ENCODE measurements at places on chromosomes 6 and 20.

GRCh38 chr6:160029525-160029924 is 60.6 kb downstream of the IGF2R start:
- DNase-seq = no peak

DNA sequence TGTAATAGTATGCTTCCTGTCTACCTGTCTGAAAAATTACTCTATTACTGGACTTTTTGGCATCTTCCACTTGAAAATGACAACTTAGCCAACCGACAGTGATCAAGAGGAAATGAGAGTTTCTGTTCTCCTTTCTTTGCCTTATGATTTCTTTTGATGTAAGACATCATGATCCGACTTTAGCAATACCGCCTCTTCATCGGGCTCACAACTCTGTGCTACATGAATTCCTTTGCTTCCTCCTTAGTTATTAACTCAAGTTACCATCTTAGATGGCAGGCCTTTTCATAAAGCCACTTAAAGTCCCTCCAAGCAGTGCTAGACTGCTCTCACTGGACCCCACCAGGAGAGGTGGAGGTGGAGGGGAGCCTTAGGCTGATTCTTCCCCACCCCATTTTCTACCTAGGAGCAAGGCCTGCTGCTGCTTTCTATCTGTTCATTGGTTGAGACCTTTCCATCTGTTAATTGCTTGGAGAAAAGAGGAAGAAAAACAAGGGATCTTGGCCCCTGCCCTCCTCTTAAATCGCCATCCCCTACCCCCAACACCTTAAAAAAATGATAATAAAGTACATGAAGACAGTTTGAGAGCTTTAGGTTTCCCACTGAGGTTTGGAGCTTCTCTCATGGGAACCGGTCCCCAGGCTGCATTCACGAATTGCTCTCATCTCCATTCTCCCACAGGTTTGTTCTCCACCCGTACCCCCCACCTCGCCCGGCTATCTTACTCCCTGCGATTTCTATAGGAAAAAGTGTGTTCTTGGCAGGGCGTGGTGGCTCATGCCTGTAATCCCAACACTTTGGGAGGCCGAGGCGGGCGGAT is 21.6 kb upstream of the MCM3 start:
- no peak for DNase-seq

- DNase-seq = no peak
Measured at GRCh38 chr6:38153076-38153797, 333.7 kb downstream of the ZFAND3 start.

- DNase-seq = no peak
Measured at GRCh38 chr20:49043000-49043399, 3.1 kb upstream of the CSE1L start.

GRCh38 chr20:40673442-40673841 is 15.6 kb downstream of the MAFB start:
- no peak for DNase-seq

DNA sequence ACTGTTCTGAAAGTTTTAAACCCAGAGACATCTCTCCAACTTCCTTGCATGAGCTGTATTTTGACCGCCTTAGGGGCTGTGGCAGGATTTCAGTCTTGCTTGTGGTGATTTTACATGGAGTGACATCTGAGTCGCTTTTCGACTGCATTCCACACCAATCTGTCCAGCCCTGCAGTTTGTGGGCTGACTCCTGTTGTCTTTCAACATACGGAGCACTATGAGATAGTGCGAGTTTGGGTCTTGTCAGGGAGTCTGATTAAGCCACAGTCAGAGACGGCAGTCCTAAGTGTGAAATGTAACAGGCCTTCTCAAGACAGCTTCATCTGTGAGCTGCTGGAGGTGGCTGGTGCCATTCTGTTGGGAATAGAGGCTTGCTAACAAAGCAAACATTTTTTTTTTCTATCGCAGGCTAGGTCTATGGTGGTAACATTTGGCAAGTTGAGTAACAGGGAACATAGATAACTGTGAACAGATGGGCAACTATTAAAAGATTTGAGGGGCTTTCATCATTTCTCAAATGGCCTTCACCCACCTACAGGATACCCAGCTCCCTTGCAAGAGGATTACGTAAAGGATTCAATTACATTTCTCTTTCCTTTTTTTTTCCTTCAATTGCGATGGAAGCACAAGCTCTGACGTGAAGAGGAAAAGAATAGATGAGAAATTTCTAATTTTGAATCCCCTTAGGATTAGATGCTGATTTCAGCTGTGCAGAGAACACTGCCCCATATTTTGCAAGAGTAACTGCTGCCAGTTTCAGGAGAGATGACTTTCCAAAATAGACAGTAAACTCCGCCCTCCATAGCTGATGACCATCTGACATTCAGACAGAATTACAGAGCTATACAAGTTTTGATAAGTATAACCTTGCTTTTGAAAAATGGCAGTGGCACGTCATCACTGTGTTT is 25.1 kb downstream of the CAP2 start:
- no peak for DNase-seq

GRCh38 chr6:100138346-100139022 is 144.5 kb upstream of the MCHR2 start:
- DNase-seq = no peak

DNA sequence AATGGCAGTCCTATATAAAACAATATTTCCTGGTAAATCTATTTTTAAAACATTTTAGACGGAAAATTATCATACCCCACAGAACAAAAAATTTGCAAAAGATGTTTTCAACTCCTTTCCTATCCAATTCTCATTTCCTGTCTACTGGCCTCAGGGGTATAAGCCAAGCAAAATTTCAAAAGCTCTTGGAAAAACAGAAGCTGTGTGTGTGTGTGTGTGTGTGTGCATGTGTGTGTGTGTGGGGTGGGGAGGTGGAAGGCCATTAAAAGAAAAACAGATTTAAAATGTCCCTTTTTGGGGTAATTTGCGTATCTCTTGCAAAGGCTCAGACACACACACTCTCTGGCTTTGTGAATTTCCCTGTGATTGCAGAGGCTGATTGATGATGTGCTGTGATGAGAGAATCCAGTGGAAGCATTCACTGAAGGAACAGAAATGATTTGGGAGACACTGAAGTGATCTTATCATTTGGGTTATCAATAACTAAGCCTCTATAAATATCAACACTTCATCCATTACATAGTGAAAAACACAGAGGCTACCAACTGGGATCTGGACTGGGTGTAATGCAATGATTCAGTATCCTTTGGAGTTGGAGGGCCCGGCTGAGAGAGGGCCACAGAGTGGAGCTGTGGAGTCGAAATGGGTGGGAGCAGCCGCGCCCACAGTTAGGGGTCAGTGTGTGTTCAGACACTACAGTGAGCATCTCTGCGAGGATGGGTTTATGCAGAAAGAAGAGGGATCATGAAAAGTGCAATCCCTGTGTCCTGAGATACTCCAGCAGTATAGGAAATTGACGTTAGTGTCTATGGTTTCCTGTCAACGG is 106.8 kb upstream of the PREP start:
- DNase-seq = no peak

DNA sequence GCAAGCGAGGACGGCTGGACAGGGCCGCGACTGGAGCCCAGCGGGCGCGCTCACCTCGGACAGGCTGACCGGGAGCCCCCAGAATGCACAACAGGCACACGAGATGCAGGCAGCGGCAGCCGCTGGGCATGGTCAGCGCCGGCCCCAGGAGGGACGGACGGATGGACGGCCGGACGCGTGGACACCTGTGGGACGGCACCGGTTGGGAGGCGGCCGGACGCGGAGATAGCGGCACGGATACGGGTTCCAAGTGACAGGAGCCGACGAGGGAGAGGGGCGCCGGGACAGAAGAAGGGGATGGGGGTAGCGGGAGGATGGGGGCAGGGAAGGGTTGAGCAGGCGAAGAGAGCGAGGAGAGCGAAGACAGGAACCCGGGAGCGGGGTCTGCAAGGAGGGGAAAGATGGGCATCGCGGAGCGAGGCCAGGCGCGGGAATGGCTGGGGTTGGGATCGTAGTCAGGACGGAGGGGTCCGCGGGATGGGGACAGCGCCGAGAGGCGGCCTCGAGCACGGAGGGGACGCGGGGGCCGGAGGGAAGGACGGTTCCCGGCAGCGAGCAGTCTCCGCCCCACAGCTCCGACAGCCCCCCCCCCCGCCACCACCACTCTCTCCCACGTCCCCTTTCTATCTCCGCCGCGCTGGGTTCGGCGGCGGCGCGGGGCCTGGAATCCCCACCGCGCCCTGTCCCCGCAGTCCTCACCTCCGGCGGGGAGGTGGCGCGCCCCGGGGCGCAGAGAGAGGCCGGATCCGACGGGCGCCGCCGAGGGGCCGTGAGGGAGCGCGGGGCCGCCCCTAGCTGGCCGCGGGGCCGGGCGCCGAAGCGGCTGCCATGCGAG is 435 bp downstream of the DLK2 start:
- DNase-seq = peak; percentile 66

DNA sequence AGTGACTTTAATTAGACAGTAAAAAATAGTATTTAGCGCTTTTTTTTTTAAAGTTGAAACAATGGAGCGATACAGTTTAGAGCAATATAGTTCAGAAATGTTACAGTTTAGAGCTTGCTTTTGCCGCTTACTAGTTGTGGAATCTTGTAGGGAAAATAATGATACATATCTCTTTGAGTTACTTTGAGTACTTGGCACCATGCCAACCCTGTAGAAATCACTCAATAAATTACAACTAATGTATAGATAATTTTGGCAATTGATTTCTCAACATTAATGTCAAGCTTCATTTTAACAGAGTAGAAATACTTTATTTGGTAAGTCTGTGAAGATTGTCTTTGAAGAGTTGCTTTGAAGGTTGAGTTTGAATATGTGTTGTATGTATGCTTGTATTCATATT is 27.4 kb downstream of the CDC40 start:
- no peak for DNase-seq

- DNase-seq = no peak
Measured at GRCh38 chr6:33759887-33760629, 13.4 kb upstream of the IP6K3 start.

- DNase-seq = no peak
Measured at GRCh38 chr6:66851930-66852329, 1144.9 kb upstream of the EYS start.

GRCh38 chr6:137944793-137945498 is 77.9 kb downstream of the TNFAIP3 start:
- no peak for DNase-seq

- no peak for DNase-seq
Measured at GRCh38 chr20:54608039-54608745, 132.8 kb downstream of the DOK5 start.

GRCh38 chr20:24461848-24462247 is 7.6 kb upstream of the SYNDIG1 start:
- DNase-seq = no peak

- no peak for DNase-seq
Measured at GRCh38 chr6:109420751-109421150, 19.7 kb downstream of the PPIL6 start.

GRCh38 chr6:6700407-6701270 is 112.1 kb downstream of the LY86 start:
- DNase-seq = no peak
